ENCODE measurements at places on chromosomes 4 and X. TPM values are rescaled to one million over a fixed set of nuclear protein-coding genes. Genes with fewer than 3 reads are reported as not detected.

- DNase-seq, result peak; percentile 84
Measured at GRCh38 chr4:169225058-169225751, 45.6 kb downstream of the SH3RF1 start.

GRCh38 chr4:60562334-60562733, 637.8 kb upstream of the ADGRL3 start:
- DNase-seq, result no peak

IL1RAPL1 gene
- total RNA-seq, result 0.17 TPM

GRCh38 chr4:25441519-25442117, 64.6 kb downstream of the ANAPC4 start:
- DNase-seq, result peak; percentile 58

DNA sequence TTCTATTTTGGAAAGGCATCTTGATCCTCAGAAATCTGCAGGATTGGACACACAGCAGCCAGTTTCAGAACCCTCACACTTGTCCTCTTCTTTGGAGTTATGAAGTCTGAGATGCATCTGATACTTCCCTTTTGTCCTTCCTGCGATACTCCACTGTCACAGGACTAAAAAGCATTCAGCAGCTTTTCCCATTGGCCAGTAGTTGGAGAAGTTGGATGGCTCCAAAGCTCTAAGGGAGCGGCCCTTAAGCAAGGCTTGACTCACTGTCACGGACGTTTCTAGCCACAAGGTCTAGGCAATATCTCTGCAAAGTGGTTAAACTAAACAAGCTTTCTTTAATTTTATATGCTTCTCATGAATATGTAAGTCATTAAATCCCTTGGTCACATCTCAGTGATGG, 417.0 kb downstream of the AFF2 start:
- no peak for DNase-seq

- DNase-seq, result no peak
Measured at GRCh38 chr4:55904576-55904975, 44.2 kb upstream of the CEP135 start.

DNA sequence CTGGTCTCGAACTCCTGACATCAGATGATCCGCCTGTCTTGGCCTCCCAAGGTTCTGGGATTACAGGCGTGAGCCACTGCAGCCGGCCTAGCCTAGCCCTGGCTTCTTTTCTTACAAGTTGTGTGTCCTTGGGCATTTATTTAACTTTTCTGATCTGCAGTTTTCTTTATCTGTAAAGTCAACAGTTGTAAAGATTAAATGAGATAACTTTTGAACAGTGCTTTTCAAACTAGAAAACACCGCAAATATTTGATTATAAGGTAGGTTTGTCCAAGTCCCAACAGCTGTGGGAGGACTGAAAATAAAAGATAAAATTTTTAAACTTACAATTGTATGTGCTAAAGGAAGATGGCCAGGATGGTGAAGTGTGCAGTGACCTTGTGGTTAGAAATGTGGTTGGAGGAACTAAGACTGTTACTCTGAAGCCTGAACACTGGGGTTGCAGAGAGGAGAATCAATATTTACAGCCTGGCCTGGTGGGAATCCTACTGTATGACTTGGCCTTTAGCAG, 44.8 kb downstream of the GSX2 start:
- DNase-seq, result no peak

- DNase-seq, result no peak
Measured at GRCh38 chr4:56310401-56311125, 76.7 kb downstream of the AASDH start.

- DNase-seq, result no peak
Measured at GRCh38 chrX:106300239-106300638, 132.1 kb downstream of the PWWP3B start.

TCP11X2 gene
- total RNA-seq, result not detected

DRD5 gene
- not detected for total RNA-seq

DNA sequence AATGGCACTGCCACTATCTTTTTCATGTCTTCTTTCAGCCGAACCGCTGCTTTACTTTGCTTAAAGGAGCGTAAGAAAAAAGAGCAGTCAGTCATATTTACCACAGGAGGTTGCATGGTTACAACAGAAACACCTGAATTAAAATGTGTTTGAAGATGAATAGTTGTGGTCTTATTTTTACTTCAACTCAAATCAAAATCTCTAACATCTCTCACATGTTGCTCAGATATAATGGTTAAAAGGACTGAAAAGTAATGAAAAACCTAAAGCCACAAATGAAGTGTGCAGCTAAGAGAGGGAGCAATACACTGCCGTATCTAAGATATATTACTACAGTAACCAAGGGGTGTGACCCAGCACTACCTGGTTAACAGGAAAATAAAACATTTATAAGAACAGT, 27.4 kb downstream of the FAM13A start:
- no peak for DNase-seq

MSANTD1 gene
- not detected for total RNA-seq

GRCh38 chrX:107076158-107076557, 42.5 kb downstream of the RBM41 start:
- no peak for DNase-seq

GRCh38 chrX:32894679-32895078, 316.7 kb downstream of the DMD start:
- DNase-seq, result no peak

DNA sequence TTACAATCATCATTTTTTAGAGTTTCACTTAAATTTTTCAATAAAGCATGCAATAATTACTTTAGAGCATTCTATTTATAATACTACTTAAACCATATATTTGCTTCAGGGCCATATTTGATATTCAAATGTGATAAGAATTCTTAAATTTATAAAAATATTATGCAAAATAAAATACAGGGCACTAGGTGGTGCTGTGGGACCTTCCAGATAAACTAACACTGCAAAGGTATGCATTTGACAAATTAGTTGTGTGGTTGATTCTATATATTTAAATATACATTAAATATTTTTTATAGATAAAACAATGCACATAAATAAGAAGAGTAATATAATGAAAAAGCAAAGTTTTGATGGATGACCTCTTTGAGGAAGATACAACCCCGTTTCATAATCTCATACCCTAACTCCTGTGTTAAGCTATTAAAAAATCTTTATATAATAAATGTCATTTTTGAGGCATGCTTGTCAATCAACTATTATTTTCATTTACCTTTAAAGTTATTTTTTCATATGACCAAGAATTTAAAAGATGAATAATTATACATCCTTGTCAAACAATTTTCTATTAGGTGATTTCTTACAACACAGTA, 128.4 kb downstream of the REELD1 start:
- no peak for DNase-seq

- no peak for DNase-seq
Measured at GRCh38 chr4:175946472-175947116, 119.0 kb upstream of the WDR17 start.

All from Caki2 (cell line).